ENCODE measurements at places on chromosomes 3 and 15.

DNA sequence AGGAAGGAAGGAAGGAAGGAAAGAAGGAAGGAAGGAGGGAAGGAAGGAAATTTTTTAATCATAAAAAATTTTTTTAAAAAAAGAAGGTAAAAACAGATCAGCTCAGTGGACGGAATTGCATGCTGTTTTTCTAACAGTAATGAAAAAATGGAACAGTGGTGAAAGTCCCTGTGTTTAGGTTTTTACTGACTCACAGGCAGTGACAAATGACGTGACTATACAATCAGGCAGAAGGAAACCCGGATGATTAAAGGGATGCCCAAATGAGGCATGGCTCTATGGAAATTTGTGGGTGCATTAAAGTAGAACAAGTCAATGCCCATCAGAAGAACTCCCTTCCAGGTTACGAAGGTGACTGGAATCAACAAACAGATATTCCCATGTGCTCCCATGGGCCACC lies 135.0 kb downstream of the IMPG2 start:
- H3K27ac ChIP-seq: no peak overlapping the region
- no peaks in the 10 kb centered on the region for H3K4me1 ChIP-seq
- no peaks in the 10 kb centered on the region for H3K36me3 ChIP-seq

DNA sequence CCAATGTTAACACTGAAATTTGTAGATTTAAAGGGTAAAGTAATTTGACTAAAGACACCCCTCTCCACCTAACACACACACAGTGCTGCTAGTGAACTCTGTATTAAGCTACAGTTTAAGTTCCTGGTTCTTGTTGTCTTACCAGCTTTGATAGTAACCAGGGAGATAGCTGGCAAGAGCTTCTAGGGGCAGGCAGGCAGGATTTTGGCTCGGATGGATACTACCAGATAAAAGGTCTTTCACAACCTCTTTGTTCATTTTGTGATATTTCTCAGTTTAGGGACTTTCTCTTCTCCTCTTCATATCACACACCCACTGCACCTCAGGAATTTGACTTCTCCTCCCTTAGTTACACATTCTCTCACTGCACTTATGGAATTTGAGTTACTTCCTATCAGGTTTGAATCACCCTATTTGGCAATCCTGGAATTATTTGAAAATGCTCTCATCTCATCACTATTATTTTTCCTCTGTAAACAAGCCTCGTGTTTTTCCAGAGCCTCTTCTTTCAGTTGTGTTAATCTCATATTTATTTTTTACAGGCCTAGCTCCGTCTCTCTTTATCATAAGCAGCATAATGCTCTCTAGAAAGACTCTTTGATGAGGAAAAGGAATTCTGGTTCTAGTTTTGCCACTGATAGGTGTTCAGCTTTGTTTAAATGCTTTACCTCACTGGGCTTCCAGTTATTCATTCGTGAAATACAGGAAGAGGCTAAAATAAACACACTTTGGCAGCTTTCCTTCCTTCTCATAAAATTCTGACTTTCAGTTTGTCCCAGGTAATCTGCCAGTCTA lies 23.0 kb upstream of the CLDN1 start:
- no peaks in the 10 kb centered on the region for H3K4me1 ChIP-seq
- no peaks in the 10 kb centered on the region for H3K27me3 ChIP-seq
- no peak overlapping the region for H3K4me3 ChIP-seq

GRCh38 chr15:41161336-41161735 lies 45.3 kb upstream of the INO80 start:
- no peaks in the 10 kb centered on the region for H3K27me3 ChIP-seq
- DNase-seq: no peak
- H3K4me1 ChIP-seq: no peaks in the 10 kb centered on the region
- no peak overlapping the region for H3K4me3 ChIP-seq
- no peak overlapping the region for H3K27ac ChIP-seq

- H3K36me3 ChIP-seq: no peaks in the 10 kb centered on the region
- no peaks in the 10 kb centered on the region for H3K27me3 ChIP-seq
- peak; percentile 80 for DNase-seq
- H3K4me3 ChIP-seq: peak overlapping the region; percentile 46
- peaks cover 5% of the 10 kb centered on the region for H3K4me1 ChIP-seq
- H3K27ac ChIP-seq: peak overlapping the region; percentile 41
Measured at GRCh38 chr3:100537646-100538338, 45.4 kb downstream of the TMEM45A start.

- peaks cover 20% of the 10 kb centered on the region for H3K4me1 ChIP-seq
- no peaks in the 10 kb centered on the region for H3K36me3 ChIP-seq
- DNase-seq: no peak
- no peak overlapping the region for H3K27ac ChIP-seq
Measured at GRCh38 chr15:77057685-77058084, 13.2 kb downstream of the TSPAN3 start.

DNA sequence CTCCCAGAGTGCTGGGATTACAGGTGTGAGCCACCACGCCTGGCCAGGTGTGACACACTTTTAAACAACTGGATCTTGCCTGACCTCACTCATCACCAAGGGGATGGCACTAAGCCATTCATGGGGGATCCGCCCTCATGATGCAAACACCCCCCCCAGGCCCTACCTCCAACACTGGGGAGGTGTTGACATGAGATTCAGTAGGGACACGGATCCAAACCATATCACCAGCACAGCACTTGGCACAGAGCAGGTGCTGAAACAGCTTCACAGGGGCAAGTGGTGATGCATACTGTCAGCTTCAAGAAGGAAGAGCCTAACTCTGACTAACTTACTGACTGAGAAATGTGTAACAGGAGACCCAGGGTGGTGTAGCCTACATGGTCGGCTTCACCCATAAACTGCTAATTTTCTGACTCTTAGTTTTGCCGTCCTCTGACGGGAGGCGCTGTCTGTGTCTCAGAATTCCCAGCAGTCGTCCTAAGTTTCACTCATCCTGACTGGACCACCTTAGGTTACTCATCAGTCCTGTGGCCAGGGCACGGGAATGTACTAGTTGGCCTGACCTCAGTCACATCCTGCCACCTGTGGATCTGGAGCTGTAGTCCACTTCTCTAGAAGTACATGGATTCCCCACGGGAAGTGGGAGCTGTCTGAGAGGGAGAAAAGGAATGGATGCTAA lies 81.9 kb upstream of the PLXNA1 start:
- no peak overlapping the region for H3K27ac ChIP-seq
- H3K4me1 ChIP-seq: peaks cover 2% of the 10 kb centered on the region
- no peak overlapping the region for H3K4me3 ChIP-seq
- H3K36me3 ChIP-seq: no peaks in the 10 kb centered on the region

- no peak overlapping the region for H3K4me3 ChIP-seq
- H3K4me1 ChIP-seq: no peaks in the 10 kb centered on the region
- no peak for DNase-seq
- H3K27me3 ChIP-seq: no peaks in the 10 kb centered on the region
Measured at GRCh38 chr3:147915057-147915456, 505.9 kb downstream of the ZIC1 start.

DNA sequence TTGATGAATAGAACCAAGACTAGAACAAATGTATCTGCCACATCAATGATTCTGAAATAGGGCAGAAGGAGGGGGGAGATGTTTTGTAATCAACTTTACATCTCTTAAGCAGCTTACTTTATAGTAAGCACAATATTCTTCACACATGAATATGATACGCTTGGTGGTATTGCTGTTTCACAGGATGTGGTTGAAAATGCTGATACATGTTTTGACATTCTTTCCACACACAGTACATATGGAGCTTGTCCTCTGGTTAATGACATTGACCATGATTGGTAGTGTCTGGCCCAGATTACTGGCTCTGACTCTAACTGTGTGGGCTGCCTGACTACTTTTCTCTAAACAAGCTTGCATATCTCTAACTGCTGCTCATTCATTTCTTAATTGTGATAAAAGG lies 168.9 kb downstream of the KLHL25 start:
- H3K27ac ChIP-seq: peak overlapping the region; percentile 49
- H3K4me3 ChIP-seq: no peak overlapping the region
- no peaks in the 10 kb centered on the region for H3K27me3 ChIP-seq

DNA sequence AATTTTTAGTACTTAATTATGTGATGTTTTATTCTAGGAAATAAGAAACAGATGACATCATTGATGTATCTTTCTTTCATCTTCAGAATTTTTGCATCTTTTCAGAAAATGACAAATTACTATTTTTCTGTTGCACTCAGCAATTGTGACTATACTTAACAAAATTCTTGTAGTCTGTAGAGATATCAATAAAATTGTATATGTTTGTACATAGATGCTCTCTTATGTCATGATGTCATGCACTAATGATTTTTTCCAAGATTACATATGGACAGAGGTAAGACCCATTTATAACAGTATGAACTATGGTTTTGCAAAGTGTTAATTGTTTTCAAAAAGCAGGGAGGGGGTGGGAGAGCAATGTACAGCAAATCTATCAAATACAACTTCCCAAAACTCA lies 121.2 kb downstream of the POLQ start:
- H3K36me3 ChIP-seq: no peaks in the 10 kb centered on the region
- no peak overlapping the region for H3K27ac ChIP-seq
- no peaks in the 10 kb centered on the region for H3K4me1 ChIP-seq
- no peak for DNase-seq

DNA sequence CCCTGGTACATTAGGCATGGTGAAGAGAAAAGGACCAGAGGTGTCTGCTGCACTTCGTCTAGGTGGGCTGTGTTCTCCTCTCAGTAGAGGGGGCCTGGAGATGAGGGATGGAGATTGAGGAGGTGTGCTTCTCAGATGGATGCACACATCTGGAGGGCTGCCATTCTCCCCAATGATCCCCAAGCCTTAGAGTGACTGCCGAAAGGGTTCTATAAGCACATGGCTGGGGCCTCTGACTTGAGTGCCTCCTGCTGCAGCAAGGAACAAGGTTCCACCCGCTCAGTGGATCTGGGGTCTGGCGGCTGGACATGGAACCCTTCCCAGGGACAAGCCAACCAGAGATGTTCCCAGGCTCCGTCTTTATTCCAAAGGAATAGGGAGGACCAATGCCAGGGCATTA lies 66.8 kb downstream of the CPN2 start:
- DNase-seq: no peak
- H3K36me3 ChIP-seq: no peaks in the 10 kb centered on the region
- H3K4me1 ChIP-seq: no peaks in the 10 kb centered on the region
- no peak overlapping the region for H3K27ac ChIP-seq

DNA sequence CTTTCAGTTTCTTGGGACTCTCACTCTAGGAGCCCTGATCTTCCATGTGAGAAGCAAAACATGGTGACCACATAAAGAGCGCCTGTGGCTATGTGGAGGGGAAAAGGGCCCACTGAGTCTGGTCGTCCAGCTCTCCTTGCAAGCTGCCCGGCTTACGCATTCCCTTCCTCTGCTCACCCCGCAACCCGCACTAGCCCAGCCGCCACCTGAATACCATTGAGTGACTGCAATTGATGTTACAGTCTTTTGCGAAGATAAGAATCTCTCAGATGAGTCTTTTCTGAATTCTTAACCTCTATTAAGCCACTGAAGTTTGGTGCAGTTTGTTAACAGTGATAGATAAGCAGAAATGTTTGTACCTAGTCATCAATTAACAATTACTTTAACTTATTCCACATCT lies 589.0 kb upstream of the DPPA4 start:
- no peak overlapping the region for H3K4me3 ChIP-seq
- no peak for DNase-seq
- H3K36me3 ChIP-seq: no peaks in the 10 kb centered on the region
- H3K27me3 ChIP-seq: no peaks in the 10 kb centered on the region
- H3K27ac ChIP-seq: no peak overlapping the region

DNA sequence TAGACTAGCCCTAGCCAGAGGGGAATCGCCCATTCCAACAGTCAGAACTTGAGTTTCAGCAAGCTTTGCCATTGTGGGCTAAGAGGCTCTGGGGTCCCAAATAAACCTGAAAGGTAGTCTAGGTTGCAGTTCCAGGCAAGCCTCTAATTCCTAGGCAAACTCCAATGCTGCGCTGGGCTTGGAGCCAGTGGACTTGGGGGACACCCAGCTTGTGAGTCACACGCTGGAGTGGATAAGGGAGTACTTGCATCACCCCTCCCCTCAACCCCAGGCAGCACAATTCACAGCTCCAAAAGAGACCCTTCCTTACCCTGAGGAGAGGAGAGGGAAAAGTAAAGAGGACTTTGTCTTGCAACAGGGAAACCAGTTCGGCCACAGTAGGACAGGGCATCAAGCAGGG lies 105.2 kb upstream of the DPPA4 start:
- no peak overlapping the region for H3K4me3 ChIP-seq
- no peaks in the 10 kb centered on the region for H3K27me3 ChIP-seq
- no peaks in the 10 kb centered on the region for H3K36me3 ChIP-seq
- H3K27ac ChIP-seq: no peak overlapping the region
- DNase-seq: no peak

- H3K27ac ChIP-seq: no peak overlapping the region
- no peaks in the 10 kb centered on the region for H3K36me3 ChIP-seq
- H3K27me3 ChIP-seq: no peaks in the 10 kb centered on the region
- no peak for DNase-seq
- H3K4me3 ChIP-seq: no peak overlapping the region
Measured at GRCh38 chr3:66195347-66195783, 25.4 kb upstream of the SLC25A26 start.

- H3K36me3 ChIP-seq: no peaks in the 10 kb centered on the region
- no peak overlapping the region for H3K4me3 ChIP-seq
- no peaks in the 10 kb centered on the region for H3K4me1 ChIP-seq
Measured at GRCh38 chr3:115832265-115832664, 209.0 kb downstream of the GAP43 start.

DNA sequence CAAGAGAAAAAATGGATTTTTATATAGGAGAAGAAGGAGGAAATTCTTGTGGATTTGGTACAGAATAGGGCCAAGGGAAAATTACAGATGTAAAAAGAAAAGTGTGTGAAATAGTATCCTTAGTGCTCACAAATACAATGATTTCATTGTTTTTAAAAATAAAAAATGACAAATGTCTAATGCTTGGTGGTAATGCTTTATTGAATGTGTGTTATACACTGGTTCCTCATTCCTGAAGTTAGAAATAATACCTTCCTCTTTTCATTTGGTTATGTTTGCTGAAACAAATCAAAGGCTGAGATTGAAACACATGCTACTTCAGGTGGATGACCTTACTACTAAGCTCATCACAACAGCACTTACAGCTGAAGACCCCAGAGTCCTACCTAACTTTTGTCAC lies 37.7 kb upstream of the CCR2 start:
- H3K4me1 ChIP-seq: peaks cover 22% of the 10 kb centered on the region
- H3K36me3 ChIP-seq: no peaks in the 10 kb centered on the region
- no peak for DNase-seq
- H3K4me3 ChIP-seq: no peak overlapping the region
- H3K27ac ChIP-seq: no peak overlapping the region

- peak; percentile 3 for DNase-seq
- H3K27ac ChIP-seq: no peak overlapping the region
- no peak overlapping the region for H3K4me3 ChIP-seq
Measured at GRCh38 chr3:195703776-195704175, 17.0 kb upstream of the MUC20 start.

- H3K27me3 ChIP-seq: no peaks in the 10 kb centered on the region
- no peaks in the 10 kb centered on the region for H3K36me3 ChIP-seq
- H3K4me3 ChIP-seq: no peak overlapping the region
- no peaks in the 10 kb centered on the region for H3K4me1 ChIP-seq
- H3K27ac ChIP-seq: no peak overlapping the region
Measured at GRCh38 chr3:93994056-93994455, 14.1 kb downstream of the ARL13B start.

GRCh38 chr3:194022816-194023215 lies 113.1 kb upstream of the HES1 start:
- H3K27ac ChIP-seq: no peak overlapping the region
- H3K4me1 ChIP-seq: no peaks in the 10 kb centered on the region
- H3K27me3 ChIP-seq: no peaks in the 10 kb centered on the region
- no peak overlapping the region for H3K4me3 ChIP-seq
- H3K36me3 ChIP-seq: no peaks in the 10 kb centered on the region

- peak; percentile 50 for DNase-seq
- H3K4me3 ChIP-seq: no peak overlapping the region
- no peaks in the 10 kb centered on the region for H3K27me3 ChIP-seq
- no peaks in the 10 kb centered on the region for H3K4me1 ChIP-seq
- H3K27ac ChIP-seq: no peak overlapping the region
Measured at GRCh38 chr3:170689893-170690660, 104.2 kb upstream of the SLC7A14 start.

Measured in MM.1S (cell line).